ENCODE measurements at places on chromosomes 2 and 18.

GRCh38 chr2:80198042-80198441, 106.5 kb downstream of the LRRTM1 start:
- DNase-seq: no peak

GRCh38 chr2:11094021-11094810, 61.1 kb upstream of the SLC66A3 start:
- no peak for DNase-seq

- DNase-seq: no peak
These were observed 326.3 kb upstream of the ZNF521 start for GRCh38 chr18:25678221-25678620.

GRCh38 chr18:46226461-46226860, 122.3 kb downstream of the HAUS1 start:
- DNase-seq: no peak

DNA sequence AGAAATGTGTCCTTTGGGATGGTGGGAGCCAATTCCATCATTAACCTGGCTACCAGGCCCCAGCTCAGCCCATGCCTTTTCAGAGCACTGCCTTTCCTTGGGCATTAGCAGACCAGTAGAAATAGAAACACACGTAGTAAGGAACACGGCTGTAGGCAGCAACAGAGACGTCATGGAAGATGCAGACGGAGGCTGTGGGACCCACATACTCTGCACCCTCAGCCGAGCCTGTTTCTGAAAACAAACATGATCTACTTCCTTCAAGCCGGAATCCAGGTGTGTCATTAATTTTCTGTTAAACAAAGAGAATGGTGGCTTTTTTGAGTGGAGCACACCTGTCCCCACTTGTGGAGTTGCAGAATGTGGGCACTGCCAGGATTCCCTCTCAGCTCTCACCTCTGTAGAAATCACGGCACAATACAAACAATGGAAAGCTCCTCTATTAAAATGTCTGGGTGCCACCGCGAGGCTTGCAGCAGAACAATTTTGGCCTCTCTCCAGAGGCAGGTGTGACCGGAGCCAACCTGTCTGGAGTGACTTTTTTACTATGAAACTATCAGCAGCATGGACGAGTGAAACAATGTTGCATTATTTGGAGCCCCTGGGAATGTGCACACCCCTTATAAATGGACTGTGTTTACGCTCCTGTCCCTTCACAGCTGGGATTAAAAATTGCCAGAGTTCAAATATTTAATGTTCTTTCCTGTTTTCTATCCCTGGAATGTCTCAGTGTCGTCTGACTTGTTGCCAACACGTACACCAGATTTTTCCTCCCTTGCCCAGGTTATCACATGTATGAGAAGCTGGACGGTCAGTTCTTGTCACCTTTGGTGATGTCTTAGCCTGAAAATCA, 31.7 kb downstream of the SPP2 start:
- no peak for DNase-seq

- no peak for DNase-seq
These were observed 69.1 kb upstream of the MAP4K3 start for GRCh38 chr2:39506215-39506614.

DNA sequence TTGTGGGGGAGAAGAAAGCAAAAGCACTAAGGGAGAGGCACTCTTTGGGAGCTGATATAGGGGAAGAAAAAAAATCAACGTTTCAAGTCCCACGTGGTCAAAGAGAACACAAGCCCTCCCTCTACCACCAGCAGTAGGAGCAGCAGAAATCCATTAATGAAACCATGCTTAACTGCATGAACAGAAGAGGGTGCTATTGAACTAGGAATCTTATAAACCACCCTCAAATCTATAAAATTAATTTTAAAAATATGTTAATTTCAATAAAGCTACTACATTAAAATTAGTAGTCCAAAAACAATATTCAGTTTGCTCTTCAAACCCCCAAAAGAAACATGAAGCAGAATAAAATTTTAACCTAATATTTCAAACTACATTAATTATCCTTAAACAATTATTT, 147.8 kb downstream of the TMEM18 start:
- no peak for DNase-seq

DNA sequence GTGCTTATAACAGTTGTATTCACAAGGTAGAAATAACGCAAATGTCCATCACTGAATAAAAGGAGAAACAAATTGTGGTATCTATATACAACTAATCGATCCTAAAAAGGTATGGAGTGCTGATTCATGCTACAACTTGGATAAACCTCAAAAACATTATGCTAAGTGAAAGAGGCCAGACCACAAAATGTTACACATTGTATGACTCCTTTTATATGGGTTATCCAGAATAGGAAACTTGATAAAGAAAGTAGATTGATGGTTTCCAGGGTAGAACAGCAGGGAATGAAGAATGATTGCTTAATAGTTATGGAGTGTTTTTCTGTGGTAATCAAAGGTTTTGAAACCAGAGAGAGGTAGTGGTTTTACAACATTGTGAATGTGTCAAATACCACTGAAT, 432.2 kb upstream of the TRIB2 start:
- no peak for DNase-seq

- DNase-seq: no peak
These were observed 9.4 kb upstream of the GNLY start for GRCh38 chr2:85684806-85685205.

DNA sequence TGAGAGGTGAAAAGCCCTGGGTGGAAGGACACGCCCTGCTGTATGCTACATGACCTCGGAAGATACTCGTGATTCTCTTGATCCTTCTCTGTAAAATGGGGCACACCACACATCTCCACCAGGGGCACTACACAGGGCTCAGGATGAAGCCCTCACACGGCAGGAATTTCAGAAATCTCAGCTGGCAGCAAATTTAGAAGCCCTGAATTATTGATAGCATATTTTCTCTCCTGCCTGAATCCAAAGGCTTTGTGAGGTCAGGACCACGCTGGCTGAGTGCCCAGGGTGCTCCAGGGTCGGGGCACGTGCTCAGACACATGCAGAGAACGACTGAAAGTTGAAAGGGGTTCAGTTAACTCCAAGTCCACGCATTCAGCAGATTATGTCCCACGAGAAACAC, 42.1 kb upstream of the GALR1 start:
- no peak for DNase-seq

DNA sequence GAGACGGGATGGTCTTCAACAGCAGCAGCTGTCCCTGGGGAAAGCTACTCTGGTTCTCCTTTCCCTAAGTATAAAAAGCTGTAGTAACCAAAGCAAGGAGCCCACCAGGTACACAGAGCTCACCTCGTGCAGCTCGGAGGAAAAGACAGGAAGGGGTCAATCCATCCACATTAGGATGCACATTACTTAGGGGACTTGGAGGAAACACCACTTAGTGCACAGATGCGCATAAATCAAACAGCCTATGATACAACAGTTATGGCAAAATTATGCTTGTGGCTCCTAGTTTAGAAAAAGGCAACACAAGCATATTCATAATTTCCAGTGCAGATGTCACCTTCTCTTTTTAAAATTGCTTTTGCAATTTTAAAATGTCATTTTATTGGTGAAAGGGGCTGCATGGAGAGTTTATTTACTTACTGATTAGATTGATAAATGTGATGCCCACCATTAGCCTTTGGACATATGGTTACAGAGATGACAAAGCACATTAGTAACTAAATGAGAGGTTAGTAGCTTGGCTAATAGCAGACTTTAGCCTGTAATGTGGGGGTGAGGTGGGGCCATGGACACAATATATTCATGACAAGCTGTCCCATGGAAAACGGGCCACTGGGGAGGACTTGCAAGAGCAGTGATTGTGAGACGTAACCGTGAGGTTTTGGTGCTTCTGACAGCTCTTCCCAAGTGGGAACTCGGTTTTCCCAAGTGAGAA, 199.8 kb downstream of the MYT1L start:
- no peak for DNase-seq

- DNase-seq: no peak
These were observed 156.1 kb downstream of the DYSF start for GRCh38 chr2:71609441-71609840.

DNA sequence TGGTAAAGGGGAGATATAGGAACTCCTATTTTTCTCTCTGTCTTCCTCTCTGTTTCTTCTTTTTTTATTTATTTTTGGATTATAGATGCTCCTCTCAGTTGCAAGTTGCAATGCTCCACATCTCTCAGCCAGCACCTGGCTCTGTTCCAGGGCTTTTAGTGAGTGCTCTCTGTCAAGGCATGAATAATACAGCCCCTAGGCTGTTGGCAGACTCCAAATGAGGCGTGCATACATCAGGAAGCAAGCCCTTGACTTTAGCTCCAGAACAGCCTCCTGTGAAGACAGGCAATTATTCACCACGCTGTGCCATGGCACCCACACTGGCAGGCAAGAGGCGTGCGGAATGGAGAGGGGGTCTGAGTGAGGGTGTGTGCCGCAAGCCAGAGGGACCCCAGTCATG, 228.1 kb upstream of the PXDN start:
- DNase-seq: no peak

- DNase-seq: no peak
These were observed 9.6 kb upstream of the DPYSL5 start for GRCh38 chr2:26838121-26838906.

GRCh38 chr2:46977899-46978298, 62.3 kb upstream of the MCFD2 start:
- no peak for DNase-seq

DNA sequence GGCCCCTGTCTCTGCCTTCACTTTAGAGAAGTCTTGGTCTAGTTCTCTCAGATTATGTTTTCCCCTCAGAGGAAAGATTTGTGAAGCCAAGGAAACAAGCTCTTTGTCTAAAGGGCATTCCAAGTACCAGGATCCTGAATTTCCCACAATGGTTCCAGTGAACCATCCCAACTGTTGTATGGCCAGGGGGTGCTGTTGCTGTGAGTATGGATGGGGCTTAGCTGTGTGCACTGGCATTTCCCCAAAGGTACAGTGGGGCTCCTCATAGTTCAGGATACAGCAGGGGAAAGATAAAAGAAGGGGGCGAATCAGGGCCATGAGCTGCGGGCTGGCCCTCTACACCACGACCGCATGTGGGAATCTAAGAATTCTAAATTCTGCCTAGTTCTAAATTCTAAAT, 1154.0 kb upstream of the FANCL start:
- no peak for DNase-seq

- no peak for DNase-seq
These were observed 319.0 kb upstream of the KLHL29 start for GRCh38 chr2:23065936-23066335.

DNA sequence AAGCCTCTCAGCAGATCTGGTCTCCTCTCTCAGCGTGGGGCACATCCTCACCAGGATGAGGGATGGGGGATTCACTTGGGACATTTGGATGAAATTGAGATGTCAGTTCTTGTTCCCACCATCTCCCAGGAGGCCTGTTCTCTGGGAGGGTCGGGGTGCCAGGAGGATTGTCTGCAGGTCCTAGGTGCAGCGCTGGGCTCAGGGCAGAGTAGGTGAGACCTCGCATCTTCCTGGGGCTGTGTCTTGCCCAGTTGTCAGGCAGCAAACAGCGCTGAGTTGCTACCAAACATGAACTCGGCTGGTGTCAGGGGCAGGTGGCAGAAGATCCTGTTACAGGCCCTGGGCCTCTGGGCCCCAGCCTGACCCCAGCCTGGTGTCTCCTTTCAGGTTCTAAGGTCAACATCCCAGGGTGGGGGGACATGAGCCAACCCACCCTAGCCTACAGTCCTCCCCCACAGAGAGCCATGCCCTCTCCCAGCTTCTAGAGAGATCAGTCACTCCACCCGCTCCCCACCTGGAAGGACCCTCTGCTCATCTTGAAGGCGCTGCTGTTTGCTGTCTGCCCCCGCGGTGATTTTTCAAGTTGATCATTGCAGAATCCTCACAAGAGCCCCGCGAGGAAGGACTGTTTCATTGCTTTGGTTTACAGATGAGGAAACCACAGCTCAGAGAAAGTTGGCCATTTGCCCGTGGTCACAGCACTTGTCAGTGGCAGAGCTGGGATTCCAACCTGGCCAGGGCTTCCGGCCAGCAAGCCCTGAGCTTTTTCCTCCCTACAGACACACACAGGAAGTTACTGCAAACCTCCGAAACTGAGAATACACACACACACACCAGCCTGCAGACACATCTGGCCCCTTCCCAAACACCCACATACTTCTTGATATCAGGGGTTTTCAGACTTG, 83.9 kb downstream of the STPG4 start:
- no peak for DNase-seq

DNA sequence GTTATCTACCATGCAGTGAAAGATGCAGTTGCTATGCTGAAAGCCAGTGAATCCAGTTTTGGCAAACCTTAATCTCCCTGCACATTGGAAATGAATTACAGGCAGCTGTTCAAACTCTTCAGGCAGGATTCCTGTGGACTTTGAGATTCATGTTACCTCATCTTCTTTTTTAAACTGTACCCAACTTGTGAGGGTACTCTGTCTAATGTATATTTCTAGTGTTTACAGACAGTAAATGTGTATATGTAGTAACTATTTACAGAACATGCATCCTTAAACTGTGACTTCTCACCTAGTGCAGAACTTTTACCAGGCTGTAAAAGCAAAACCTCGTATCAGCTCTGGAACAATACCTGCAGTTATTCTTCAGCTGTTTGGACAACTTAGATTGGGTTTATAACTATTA, 50.9 kb downstream of the KDM3A start:
- DNase-seq: no peak

DNA sequence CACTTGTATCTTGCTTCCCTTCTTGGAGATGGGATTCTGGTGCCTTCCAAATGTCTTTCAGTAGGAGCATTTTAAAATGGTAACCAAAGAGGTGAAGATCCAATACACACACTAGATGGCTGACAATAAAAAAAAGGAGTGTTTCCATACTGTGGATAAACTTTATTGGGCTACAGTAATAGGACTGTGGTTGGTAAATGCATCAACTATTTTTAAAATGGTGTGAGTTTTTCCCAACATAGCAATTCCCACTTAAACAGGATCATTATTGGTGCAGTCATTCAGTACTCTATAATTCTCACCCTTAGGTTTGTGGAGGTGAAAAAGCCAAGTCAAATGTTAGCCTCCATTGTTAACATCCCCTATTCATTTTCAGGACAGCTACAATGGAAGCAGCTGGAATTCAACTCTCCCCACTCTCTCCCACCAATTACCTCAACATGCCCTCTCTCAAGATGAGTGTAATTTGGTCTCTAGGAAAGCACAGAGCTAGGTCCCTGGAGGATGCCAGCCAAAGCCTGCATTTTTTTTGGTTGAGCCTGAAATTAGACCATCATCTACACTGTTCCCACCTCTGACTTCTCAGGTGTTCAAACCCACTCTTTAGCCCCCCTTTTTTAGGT, 273.3 kb downstream of the TCF4 start:
- no peak for DNase-seq

DNA sequence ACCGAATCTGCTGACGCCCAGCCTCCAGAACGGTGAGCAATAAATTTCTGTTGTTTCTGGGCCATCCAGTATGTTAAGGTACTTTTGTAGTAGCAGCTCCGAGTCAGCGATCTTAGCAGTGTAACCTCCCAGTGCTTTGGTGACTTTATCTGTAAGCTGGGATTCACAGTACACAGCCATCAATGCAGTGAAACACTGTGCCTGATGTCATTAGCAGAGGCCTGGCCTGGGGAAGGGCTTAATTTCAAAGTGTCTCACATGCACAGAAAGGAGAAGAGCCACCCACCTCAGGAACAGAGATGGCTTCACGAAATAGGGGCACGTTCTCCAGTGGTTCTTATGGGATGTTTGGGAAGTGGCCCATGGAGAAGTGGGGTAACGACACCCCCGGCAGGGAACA, 281.2 kb downstream of the PHLPP1 start:
- DNase-seq: no peak

- no peak for DNase-seq
These were observed 421.4 kb downstream of the NCKAP5 start for GRCh38 chr2:133146893-133147292.

- no peak for DNase-seq
These were observed 68.2 kb downstream of the HS6ST1 start for GRCh38 chr2:128250229-128251025.

Data from stimulated activated CD8-positive, alpha-beta memory T cell treated with anti-CD3 and anti-CD28 coated beads, Interleukin-15, amount 100 ng/mL, for 4 hours (primary cell).